Putamen (tissue), 1 donor: ENCODE measurements at places on chromosomes 2 and 18.

DNA sequence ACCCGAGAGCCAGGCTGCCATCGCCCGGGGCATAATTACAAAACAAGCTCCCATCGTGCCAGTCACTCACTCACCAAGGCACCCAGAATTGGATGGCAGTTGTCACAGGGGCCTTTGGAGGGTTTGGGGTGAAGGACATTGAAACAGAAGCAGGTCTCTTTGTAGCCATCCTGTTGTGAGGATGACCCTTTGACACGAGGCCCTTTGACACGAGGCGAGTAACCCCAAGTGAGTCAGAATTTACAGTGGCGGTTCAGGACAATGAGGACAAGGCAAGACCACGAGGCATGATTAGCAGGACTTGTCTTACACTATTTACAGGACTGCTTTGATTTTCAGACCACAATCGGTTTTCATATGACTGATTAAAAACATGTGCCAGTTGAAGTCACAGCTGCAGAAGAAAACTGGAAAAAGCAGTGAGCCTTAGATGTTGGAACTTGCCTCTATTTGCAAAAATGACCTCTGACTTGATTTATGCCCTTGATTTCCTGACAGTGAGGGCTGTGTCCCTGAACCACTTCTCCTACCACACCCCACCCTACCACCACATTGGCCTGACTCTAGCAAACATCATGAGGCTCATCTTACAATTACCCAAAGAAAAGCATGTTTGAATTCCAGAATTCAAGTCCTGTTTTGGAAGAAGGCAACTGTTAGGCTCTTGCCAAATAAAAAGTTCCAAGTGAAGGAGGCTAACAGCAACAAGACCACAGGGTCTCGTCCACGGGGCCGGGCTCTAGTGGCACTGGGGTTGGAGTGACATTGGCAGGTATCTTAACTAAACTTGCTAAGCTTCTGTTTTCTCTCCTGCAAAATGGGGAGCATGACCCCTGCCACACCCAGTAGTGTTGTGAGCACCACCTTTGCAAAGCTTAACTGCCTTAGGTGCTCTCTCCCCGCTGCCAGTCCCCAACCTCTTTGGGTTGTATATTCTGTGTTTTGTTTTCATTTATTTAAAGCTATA, 64.4 kb upstream of the FOSL2 start:
- no peak for DNase-seq

- no peak for DNase-seq
These were observed 62.0 kb upstream of the TAF1B start for GRCh38 chr2:9781252-9781651.

- no peak for DNase-seq
These were observed 47.2 kb downstream of the USP34 start for GRCh38 chr2:61423714-61424113.

- DNase-seq = no peak
These were observed 837.4 kb downstream of the LRRTM4 start for GRCh38 chr2:76684756-76685155.

GRCh38 chr2:8248623-8248957, 433.3 kb upstream of the ID2 start:
- no peak for DNase-seq

GRCh38 chr2:169162613-169163012, 93.2 kb downstream of the DHRS9 start:
- no peak for DNase-seq

DNA sequence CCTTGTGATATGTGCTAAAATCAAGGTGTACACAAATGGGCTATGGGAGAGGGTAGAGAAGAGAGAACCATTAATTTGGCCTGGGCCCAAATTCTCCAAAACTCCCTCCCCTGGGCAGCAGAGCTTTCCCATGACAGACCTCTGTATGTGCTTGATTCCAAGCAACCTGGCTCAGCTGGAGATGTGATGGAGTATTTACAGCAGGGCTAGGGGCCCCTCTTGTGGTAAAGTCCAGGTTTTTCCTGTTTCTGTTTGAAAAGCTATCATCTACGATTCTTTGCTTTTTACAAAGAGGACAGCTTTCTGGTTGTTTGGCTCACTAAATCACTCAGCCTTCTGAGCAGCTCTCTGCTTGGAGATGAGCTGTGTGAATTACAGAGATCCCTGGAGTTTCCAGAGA, 40.3 kb downstream of the KCNS3 start:
- no peak for DNase-seq

GRCh38 chr2:109162999-109163398, 34.0 kb downstream of the SH3RF3 start:
- DNase-seq = no peak

- DNase-seq = no peak
These were observed 9.8 kb downstream of the RBFA start for GRCh38 chr18:80044072-80044471.

DNA sequence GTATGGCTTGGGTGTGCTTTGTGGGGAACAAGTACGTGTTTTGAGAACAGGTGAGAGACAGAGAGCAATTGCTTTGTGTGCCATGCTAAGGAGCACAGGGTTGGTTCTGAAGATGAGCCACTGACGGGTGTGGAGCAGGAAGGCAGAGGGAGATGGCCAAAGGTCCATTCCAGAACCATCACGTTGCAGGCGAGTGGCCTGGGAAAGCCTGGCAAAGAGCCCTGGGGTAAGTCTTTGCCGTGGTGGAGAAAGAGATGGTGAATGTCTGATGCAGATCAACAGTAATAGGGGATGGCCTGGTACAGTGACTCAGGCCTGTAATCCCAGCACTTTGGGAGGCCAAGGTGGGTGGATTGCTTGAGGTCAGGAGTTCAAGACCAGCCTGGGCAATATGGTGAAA, 93.5 kb upstream of the ZNF521 start:
- no peak for DNase-seq

DNA sequence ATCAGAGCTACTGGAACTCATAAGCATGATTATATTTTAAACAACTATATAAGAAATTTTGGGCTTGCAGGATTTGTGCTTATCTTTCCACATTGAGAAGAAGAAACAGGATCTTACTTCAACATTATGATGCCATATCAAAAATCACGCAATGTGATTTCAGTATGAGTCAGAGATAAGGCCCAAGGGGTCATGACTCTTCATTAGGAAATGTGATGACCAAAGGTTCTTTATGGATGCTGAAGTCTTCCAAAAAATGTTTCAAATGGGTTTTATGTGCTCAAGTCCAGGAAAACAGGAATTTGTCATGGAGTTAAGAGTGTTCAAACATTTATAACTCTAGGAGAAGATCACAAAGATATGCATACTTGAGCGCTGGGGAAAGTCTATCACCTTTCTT, 7.8 kb upstream of the SERPINB2 start:
- no peak for DNase-seq

- DNase-seq = no peak
These were observed 39.0 kb downstream of the COA5 start for GRCh38 chr2:98569197-98569793.
